ENCODE measurements at places on chromosomes 1 and 21.
A peak's percentile ranks its signal among the peaks of the same experiment; 100 is the strongest.

DNA sequence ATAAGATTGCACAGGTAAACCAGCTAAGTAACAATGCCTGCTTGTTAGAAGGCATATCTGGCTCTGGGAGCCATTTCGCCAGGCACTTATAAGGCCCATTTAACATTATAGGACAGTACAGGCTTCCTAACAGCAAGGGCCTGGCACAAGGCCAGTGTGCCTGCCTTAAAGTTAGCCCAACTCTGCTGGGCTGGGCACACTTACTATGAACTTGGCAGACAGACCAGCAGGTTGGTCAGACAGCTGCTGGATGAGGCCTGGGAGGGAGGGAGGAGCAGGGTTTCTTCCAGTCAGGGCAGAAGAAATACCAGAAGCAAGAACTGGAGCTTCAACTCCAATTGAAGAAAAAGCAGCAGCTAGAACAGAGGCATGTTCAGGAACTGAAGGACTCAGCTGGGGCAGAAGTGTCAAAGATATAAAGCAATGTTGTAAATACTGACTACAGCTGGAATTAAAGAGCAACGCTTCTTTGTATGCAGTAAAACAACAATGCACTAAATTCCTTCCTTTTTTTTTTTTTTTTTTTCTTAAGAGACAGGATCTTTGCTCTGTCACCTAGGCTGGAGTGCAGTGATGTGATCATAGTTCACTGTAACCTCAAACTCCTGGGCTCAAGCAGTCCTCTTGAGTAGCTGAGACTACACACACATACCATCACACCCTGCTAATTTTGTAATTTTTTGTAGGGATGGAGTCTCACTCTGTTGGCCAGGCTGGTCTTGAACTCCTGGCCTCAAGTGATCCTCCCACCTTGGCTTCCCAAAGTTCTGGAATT lies 4.9 kb downstream of the CACHD1 start:
- no peak for DNase-seq

DNA sequence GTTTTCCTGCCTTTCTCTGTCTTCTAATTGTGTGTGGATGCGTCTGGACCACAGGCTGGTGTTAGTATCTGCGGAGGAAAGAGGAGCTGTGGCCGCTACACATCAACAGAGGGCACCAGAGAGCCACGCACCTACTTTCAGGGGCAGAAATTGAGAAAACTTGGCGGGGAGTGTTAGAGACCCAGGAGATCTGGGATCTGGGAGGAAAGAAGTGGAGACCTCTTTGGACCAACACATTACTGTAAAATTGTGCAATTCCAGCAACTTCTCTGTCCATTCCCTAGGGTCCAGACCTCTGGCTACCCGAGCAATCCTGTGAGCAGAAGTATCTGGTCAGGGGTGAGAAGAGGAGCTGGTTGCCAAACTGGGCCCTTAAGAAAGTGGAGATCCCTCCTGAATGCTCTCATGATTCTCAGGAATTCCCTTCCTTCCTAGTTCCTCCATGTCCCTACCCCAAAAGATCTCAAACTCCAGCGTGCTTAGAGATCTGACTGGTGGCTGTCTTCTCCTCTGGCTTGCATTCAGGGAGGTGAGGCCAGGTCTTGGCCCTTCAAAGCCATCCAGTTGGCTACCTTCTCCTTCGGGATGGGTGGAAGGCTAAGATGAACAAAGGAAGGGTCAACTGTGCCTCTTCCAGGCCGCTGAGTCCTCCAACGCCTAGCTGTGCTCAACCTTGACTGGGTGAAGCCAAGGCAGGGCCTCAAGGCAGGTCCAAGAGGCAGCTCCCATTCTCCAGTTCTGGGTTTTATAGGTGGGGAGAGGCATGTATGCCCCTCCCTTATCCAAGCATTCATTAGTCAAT lies 1.2 kb upstream of the KIRREL1 start:
- DNase-seq, result peak; percentile 52

GRCh38 chr1:23556635-23557470 lies 2.4 kb downstream of the ID3 start:
- no peak for DNase-seq

DNA sequence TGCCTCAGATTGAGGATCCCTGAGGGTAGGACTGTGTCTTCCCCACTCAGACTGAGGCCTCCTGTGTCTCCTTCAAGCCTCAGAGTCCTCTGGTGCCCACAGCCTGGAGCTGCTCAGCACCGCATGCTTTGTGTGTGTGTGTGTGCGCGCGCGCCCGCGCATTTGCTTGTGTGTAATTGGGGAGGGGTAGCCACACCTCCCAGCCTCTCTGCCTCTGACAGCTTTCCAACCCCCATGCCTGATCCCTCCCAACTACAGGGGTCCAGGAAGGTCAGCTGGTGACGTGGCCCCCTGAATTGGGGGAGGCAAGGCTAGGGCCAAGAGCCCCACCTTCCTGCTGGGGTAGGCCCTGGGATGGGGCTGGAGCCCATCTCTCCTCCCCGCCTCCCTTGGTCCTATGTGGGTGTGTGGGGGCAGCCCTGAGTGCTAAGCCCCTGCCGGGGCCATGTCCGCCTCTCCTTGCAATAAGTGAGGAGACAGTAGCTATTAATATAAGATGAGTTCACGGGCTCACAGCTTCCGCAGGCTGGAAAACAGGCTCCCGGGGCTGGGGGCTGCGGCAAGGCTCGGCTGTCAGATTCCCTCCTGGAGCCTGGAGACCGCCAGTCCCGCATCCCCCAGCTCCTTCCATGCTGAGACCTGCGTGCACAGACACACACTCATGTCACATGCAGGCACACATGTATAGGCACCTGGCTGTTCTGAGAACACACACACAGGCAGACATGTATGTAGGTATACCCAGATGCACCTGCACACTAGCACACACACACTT lies 7.0 kb downstream of the GPR3 start:
- no peak for DNase-seq

GRCh38 chr1:241964550-241965282 lies 7.1 kb downstream of the BECN2 start:
- no peak for DNase-seq

- no peak for DNase-seq
These were observed 2.3 kb downstream of the FGR start for GRCh38 chr1:27632387-27633297.

DNA sequence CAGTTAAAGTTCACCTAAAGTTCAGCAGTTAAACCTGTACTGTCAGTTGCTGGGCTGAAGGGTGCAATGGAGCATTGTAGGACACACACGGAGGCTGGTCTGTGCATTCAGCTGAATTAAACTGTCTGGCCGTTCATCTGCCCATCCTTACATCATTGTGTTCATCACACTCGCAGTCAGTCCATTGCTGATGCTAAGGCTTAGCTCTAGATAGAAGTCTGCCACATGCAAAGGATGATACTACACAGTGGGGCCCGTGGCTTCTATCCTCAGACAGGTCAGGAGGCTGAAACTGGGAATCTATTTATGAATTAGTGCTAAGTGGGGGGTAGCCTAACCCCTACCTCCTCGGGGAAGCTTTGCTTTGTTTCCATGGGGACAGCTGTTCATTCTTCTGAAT lies 60.4 kb downstream of the CNIH3 start:
- no peak for DNase-seq
